Stimulated activated CD8-positive, alpha-beta memory T cell treated with anti-CD3 and anti-CD28 coated beads, Interleukin-2, amount 100 ng/mL, for 1 hour (primary cell): ENCODE measurements at places on chromosomes 3 and 15.

DNA sequence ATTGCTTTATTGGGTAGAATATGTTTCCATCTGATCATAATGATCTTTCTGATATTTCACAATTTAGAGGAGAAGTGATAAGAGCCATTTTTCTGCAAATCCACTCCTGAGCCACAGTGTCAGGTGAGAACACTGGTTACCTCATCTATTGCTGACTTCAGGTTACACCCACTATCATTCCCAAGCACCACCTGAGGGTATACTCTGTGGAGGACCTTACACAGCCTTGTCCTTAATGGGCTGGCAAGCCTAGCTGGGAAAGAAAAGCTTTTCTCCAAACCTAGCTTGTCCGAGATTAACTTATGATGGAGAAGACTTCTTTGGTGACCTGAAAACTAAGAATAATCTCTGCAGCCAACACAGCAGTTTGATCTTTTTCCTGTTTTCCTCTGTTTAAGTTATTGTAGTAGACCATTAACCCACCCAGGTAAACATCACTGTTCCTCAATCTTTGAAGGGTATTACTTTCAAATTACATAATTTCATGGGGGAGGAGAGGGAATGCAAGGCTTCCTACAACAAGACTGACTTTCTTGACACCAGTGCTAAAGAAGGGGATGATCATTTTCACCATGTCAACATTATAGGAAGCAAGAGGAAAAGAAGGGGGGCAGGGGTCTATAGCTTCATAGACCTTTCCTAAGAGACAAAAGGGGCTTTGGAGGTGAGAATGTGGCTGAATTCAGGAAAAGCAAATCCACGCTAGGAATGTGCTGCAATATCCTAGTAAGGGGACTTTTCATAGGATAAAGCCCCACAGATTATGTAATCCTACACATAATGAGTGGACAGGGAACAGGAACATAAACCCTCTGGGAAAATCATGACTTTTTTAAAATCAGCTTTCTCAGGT lies 1.7 kb downstream of the NCEH1 start:
- DNase-seq = no peak

DNA sequence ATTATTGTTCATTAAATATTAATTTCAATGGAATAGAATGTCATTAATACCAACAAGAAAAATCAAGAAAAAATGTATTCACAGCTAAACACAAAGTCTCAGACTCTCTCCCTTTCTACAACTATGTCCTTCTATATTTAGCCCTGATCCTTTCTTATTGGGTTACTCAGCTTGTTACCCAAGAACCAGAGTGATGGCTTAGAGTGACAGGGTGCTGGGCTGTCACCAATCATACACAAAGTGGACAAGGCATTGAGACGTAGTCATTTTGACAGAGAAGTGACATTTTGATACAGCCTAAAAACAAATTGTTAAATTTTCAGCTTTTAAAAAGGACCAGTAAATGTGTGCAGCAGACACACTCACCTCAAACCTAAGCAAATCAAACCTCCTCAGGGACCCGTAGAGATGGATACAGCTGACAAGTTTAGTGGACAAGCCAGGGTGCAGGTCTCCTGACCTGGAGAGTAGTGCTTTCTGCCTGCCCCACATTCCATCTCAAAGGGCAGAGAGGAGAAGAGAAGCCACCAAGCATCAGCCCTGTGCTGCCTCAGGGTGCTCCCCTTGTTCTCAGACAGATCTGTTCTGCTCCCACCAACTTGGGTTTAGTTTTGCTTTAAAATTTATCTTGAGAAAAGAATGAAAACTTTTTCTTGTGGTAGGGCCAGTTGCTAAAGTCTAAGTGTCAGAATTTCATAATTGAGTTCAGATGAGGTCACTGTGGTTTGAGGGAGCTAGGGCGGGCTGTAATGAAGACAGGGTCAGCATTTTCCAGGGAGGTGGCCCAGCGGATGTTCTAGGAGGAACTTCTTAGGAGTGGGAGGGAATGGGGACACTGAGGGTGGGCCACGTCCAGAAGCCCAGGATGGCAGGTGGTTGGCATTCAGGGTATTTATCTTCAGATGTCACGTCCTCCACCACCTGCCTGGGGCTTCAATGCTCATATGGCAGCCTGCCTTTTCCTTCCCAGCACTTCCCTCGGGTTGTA lies 136.5 kb upstream of the TBL1XR1 start:
- DNase-seq = no peak

GRCh38 chr3:46953234-46954010 lies 23.1 kb downstream of the CCDC12 start:
- no peak for DNase-seq

GRCh38 chr3:14204515-14205284 lies 26.1 kb downstream of the LSM3 start:
- no peak for DNase-seq

GRCh38 chr3:29568355-29568754 lies 287.5 kb downstream of the RBMS3 start:
- no peak for DNase-seq

DNA sequence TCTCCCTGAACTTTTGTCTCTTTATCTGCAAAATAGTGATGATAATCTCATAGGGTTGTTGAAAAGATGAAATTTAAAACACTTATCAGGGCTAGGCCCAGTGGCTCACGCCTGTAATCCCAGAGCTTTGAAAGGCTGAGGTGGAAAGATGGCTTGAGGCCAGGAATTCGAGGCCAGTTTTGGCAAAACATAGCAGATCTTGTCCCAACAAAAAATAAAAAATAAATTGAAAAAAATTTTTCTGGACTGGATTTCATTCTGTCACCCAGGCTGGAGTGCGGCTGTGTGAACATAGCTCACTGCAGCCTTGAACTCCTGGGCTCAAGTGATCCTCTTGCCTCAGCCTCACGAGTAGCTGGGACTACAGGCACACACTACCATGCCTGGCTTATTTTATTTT lies 29.6 kb downstream of the LMLN start:
- DNase-seq = no peak

DNA sequence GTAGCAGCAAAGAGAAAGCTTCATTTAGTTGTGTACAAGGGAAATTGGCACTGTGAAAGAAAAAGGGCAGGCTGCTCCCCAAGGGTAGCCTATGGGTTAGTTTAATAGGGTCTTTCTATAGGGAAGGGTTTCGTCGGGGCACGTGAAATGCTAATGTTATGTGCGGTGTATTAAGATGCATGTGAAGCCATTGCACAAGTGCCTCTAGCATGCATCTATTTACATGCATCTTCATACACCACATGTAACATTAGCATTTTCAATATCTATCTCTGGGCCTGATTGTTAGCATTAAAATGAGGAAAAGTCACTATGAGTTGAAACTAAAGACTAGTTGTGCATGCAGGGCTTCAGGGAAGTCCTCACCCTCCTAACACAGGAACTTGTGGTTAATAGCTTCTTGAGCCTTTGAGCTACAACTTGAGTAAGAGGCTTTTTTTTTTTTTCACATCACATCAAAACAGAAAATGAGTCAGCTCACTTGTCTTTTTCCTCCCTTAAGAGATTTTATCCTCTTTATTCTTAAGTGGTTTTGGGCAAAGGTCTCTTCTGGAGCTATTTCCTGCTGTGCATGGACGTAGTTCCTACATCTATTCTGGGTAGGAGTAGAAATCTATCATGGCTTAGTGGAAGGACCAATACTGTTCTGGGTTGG lies 613.4 kb downstream of the ZPLD1 start:
- no peak for DNase-seq

GRCh38 chr3:185152410-185153170 lies at the start of gene C3orf70:
TSS of gene C3orf70 (minus strand) at chr3:185153060. CDS start at chr3:185152823, 237 bp downstream.
- DNase-seq = no peak

DNA sequence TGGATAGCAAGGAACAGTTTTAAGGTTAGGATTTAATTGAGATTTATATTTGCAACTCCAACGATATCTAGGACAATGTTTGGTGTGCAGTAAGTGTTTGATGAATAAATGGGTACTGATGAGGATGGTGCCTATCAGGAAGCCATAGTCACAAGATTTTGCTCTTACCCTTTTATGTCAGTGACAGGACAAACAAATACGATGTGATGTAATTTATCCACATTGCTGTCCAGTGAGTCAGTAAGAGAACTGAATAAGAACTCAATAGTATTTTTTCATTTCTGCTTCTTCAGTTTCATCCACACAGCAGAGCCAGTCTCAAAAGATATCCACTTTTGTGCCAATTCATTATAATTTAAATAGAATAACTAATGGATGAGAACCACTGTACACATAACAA lies 18.5 kb downstream of the C3orf85 start:
- no peak for DNase-seq

DNA sequence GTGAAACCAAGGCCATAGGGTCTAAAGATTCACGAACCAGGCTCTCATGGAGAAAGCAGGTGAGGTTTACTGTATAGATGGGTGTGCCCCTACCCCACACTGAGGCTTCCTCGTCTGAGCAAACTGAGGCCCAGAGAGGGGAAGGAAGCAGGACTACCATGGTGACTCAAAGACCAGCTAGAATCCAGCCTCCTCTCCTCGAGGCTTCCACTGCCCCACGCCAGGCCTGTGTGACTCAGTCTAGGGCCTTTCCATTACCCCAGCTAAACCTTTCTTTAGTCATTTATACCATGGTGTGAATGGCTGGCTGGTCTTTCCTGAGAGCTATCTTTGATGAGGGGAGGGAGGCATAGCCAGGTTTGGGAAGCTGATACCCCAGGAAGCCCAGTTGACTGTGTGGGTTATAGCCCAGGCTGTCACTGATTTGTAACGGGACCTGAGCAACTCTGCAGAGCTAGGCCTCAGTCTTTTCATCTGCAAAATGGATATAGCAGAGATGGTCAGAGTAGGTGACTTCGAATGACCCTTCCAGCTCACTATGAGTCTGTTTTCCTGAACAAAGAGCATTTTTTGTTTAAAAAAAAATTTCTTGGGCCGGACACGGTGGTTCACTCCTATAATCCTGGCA lies 3.0 kb upstream of the RHO start:
- no peak for DNase-seq

- no peak for DNase-seq
Observed at GRCh38 chr3:36606871-36607765, 157.2 kb downstream of the DCLK3 start.

DNA sequence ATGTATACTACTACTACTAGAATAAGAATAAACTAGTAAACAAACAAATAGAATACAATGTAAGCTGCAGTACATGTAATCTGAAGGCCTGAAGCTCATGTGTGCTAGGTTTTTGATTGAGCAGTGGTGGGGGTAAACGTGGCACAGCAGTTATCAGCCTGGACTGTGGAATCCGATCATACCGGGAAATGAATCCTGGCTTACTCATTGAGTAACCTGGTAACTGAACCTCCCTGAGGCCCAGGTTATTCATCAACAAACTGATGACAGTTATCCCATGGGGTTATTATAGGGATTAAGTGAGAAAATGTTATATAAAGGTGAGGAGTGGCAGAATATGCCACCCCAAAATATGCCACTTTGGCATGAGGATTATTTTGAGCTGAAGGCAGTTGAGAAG lies 339.1 kb downstream of the FHIT start:
- no peak for DNase-seq

GRCh38 chr3:94460931-94461330 lies 398.1 kb downstream of the NSUN3 start:
- no peak for DNase-seq

- no peak for DNase-seq
Observed at GRCh38 chr3:142947352-142947751, 16.1 kb downstream of the PAQR9 start.

DNA sequence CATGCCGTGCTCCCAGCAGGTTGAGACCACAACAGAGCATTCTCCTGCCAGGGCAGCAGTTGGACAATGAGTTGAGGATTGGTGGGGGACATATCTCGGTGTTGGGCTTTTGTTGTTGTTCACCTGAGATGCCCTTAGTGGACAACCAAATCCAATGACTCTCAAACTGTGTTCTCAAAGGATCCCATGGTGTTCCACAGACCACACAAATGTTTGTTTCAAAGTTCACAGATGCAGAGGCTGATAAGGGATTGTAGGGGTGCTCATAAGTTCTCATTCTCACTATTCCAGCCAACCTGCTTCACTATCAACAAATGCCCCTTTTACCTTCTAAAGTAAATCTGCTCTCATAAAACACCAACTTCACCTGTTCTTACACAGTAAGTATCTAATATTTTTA lies 159.9 kb downstream of the OSBPL10 start:
- no peak for DNase-seq

DNA sequence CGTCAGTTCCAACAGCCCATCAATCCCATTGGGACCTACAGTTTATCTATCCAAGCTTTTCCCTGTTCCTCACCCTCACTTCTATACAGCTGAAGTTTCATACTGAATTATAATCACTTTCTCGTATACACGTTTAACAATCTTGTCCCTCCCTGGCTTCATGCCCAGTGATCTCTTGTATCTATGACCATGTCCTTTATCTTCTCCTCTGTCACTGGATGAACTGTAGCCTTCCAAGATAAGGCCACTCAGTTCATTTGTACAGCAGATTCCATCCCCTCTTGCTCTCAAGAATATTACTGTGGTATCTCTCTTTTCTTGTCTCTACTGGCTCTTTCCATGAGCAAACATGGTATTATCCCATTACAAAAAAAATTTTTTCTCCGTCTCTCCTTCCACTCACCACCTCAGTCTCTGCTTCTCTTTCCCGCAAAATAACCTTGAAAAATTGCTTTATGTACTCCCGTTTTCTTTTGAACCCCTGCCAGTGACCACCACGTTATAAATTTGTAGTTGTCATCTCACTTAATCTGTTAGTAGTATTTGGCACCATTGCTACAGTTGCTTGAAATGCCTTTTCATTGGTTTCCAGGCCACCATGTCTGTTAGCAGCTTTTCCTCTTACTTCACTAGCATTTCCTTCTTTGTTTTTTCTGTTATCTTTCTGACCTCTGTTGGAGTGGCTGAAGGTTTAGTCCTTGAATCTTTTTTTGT lies 9.4 kb downstream of the CTNNB1 start:
- DNase-seq = no peak

GRCh38 chr15:89426500-89426899 lies 69.9 kb downstream of the RHCG start:
- DNase-seq = no peak

GRCh38 chr15:57091636-57092035 lies 173.2 kb downstream of the TCF12 start:
- no peak for DNase-seq

DNA sequence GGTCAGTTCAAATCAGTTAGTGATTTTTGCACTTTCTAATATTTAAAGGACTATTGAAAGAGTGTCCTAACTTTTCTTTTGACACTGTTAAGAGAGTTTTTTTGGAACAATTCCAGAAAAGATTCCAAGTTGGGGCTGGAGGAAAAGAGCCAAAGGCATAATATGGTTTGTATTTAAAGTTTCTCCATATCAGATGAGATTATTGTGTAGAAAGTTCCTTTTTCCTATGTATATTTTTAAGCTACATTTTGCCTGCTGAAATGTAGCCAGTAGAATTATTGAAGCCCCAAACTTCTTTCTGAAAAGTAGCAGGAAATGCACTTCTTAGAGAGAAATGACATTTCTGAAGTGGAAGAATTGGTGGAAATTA lies 136.5 kb upstream of the TSC22D2 start:
- DNase-seq = no peak

GRCh38 chr15:95990833-95991232 lies 339.7 kb upstream of the NR2F2 start:
- DNase-seq = no peak

GRCh38 chr3:172074586-172074985 lies 35.2 kb downstream of the FNDC3B start:
- no peak for DNase-seq

GRCh38 chr15:87938031-87938430 lies 318.5 kb downstream of the NTRK3 start:
- DNase-seq = no peak
